ENCODE measurements at places on chromosomes 7 and 10.

DNA sequence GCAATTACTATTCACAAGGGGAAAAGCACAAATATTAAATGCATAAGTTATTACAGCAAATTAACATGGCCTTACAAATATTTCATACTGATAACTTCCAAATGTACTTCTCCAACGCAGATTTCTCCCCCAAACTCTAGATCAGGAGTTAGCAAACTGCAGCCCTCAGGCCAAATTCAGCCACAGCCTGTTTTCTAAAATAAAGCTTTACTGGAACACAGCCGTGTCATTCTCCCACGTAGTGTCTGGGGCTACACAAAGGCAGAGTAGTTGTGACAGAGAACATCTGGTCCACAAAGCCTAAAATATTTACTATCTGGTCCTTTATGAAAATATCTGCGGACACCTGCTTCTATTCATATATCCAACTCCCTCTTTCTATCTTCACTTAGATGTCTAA lies 151.8 kb upstream of the AHR start:
- DNase-seq: no peak

DNA sequence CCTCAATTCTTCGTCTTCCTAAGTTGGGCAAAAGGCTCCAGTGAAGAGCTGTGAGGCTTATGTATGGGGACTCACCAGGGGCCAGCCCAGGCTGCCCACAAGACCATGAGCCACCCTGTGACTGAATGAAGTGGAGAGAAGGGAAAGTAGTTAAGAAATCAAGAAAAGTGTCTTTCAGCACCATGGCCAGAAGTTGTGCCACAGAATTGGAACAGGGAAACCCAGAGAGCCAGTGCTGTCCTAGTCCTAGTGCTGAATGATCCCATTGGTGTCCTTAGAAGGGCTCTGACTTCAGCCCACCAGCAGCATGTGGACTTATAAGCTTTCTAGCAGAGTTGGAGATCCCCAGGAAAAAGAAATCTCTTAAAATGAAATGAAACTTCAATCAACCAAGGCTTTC lies 37.0 kb upstream of the CCSER2 start:
- peak; percentile 65 for DNase-seq

DNA sequence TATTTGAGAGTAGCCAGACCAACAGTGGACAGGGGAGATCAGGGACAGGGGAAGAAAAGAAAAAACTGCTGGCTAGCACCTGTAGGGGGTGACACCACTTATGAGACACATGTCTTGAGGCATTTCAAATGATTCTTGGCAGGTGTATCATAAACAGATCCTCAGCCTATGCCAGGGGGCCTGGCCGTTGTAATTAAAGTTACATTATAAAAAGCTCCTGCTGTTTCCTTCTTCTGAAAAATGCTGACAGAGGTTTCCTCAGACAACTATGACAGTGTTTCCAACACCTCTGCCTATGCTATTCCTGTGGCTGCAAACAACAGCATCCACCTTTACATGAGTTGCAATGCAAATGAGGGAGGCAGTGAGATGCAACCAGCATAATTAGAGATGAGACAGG lies 281.0 kb upstream of the PTER start:
- no peak for DNase-seq

DNA sequence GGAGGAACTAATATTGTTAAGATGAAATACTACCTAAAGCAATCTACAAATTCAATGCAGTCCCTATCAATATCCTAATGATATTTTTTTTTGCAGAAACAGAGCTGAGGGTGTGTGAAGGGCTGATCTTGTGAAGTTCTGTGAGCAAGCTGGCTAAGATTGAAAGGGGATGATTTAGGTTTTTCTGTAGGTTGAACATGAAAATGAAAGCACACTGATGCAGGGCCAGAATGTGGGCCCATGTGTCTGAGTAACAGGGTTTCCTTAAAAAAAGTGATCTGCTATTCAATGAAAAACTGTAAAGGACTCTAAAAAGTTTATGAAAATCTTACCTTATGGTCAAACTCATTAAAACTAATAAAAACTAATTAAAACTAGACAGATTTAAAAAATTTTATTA lies 47.4 kb downstream of the GRB10 start:
- no peak for DNase-seq

DNA sequence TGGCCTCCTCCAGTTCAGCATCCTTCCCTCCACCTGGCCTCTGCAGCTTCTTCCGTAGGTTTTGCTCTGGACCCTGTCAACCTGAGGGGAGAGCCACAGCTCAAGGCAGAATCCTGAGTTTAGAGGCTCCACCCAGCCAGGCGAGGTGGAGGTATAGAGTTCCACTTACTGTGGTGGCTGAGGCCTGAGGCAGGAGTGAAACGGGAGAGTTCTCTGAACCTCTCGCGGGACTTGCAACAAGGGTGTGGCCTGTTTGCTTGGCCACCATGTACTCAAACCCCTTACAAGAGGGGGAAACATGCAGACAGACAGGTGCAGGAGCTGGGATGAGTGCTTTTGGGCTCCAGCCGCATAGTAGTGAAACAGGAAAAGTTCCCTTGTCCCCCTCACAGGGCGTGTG lies 154.0 kb upstream of the C7orf33 start:
- DNase-seq: no peak

DNA sequence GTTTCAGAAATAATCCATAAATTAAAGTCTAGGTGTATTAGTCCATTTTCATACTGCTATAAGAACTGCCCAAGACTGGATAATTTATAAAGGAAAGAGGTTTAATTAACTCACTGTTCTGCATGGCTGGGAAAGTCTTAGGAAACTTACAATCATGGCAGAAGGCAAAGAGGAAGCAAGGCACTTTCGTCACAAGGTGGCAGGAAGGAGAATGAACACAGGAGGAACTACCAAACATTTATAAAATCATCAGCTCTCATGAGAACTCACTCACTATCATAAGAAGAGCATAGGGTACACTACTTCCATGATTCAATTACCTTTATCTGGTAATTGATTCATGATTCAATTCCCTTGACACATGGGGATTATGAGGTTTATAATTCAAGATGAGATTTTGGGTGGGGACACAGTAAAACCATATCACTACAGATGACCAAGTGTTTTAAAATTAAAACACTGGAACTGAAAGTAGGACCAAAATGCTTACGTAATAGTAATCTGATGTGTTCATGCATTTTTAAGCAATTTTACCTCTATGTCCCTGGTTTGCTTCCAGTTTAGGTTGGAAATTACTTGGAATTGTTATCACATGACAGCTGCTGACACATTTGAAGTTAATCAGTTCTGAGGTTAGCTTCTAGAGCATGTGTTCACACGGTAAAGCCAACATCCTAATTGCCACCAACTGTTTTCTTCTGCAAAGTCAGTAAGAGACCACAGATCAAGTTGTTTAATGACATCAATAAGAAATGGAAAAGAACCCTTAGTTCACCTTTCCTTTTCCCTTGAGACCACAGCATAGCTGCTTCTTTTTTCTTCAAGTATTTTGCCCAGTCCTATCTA lies 48.4 kb upstream of the SEMA3C start:
- DNase-seq: no peak

GRCh38 chr10:114061789-114062188 lies 18.1 kb downstream of the ADRB1 start:
- peak; percentile 39 for DNase-seq

DNA sequence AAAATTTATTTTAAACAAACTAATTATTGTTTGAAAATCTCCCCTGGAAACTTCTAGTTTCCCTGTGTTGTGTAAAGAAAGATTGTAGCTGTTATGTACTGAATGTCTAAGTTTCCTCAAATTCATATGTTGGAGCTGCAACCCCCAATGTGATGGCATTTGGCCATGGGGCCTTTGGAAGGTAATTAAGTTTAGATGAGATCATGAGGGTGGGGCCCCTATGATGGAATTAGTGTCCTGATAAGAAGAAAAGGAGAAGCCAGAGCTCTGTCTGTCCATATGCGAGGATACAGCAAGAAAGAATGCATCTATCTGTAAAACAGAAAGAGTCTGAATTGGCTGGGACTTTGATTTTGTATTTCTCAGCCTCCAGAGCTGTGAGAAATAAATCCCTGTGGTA lies 179.5 kb downstream of the STK31 start:
- DNase-seq: no peak

DNA sequence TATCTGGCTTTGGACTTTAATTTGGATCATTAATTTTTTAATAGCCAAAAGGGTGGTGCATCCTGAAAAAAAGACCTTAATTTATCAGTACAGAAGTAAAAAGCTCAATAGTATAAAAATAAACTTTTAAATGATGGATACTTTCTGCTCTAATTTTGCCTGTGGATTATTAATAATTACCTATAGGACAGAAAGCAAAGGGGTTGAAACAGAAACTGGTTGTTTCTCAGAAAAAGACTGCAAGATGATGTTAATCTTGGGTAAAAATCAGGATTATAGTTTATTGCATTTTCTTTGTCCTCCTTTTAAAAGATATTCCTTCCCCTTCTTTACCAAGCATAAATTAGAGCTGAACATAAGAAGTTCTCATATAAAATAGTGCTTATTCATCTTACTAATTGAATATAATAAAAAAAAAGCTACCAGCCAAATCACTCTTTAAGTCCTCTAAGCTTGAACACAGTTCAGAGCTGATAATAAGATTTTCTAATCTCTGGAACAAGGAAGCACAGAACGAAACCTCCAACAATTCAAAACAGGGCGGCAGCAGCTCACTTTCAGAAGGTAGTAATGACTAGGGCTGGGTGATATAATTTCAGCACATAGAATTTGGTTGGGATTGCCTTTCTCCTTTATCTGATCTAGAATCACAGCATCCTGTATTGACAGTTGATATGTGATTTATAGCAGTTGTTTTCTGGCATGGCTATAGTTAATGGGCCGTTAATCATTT lies 8.1 kb upstream of the GPR85 start:
- no peak for DNase-seq

GRCh38 chr10:75024971-75025523 lies 86.4 kb upstream of the SAMD8 start:
- DNase-seq: no peak

GRCh38 chr10:53162856-53163255 lies 390.3 kb upstream of the MBL2 start:
- no peak for DNase-seq

DNA sequence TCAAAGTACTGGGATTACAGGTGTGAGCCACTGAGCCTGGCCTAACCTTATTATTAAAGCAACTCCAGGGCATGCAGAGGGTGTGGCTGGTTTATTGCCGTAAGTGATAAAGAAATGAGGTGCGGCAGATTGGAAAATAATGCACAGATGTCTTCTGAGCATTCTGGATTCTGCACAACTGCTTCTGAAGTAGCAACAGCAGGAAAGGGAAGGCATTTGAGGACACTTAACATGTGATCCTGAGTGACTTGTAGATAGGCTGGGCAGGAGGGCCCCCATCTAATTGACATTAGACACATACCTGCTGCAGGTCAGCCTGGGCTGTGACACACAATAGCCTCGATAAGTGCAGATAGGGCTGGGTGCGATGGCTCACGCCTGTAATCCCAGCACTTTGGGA lies 5.6 kb downstream of the RHBDD2 start:
- DNase-seq: no peak

- no peak for DNase-seq
Observed at GRCh38 chr10:122815458-122815857, 30.2 kb downstream of the CUZD1 start.

- no peak for DNase-seq
Observed at GRCh38 chr10:482848-483247, 206.6 kb downstream of the DIP2C start.

DNA sequence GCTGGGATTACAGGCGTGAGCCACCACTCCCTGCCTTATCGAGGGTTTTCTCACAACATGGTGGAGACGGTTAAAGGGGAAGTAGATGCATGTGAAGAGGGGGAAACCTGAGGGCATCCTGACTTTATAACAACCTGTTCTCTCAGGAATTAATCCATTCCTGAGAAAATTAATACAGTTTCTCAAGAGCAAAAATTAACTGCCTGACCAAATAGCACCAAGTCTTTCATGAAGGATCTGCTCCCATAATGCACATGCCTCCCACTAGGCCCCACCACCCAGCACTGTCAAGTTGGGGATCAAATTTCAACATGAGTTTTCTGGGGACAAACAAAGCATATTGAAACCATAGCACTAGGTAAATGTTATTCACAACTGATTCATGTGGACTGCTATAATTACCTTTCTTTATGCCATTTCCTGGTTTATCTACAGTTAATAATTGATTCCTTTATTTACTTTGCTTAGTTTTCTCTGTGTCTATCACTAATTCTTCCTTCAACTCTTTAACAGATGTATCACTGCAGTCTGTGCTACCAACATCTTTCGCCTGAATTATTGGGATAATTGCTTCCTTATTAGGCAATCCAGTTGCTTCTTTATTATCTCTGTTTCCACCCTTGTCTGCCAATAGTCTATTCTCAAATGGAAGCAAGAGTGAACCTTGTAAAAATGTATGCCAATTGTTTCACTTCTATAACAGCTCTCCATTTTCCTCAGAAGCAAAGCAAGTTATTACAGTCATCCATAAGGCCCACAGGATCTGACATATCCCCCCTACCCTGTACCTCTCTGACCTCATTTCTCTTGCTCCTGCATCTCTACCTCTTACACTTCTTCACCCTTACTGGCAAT lies 12.9 kb upstream of the MICU1 start:
- peak; percentile 9 for DNase-seq

- DNase-seq: no peak
Observed at GRCh38 chr10:11563936-11564335, 47.5 kb downstream of the USP6NL start.

DNA sequence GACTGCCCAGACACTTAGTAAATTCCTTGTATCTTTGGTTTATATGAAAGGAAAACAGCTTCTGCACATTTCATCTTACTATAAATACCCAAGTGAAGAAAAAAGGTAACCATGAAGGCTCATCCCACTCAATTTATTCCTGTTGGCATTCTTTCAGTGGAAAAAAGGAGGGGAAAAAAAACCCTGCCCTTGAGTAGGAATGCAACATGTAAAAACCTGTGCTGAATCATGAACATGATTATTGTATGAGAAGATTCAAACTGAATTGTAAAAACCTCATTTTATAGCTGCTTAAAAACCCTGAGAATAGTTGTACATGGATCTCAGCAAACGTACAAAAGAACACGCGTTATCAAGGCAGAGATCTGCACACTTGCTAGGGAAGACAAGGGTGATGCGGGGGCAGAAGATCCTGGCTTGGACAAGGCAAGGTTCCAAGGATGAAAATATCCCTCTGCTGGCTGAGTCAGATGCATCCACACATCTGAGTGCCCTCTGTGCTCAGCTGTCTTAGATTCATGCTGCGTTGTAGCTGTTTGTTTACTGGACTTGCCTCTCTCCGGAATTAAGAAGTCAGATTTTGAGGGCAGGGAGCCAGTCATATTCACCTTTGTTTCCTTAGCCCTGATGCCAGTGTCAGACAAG lies 658.2 kb downstream of the PARD3 start:
- DNase-seq: no peak

DNA sequence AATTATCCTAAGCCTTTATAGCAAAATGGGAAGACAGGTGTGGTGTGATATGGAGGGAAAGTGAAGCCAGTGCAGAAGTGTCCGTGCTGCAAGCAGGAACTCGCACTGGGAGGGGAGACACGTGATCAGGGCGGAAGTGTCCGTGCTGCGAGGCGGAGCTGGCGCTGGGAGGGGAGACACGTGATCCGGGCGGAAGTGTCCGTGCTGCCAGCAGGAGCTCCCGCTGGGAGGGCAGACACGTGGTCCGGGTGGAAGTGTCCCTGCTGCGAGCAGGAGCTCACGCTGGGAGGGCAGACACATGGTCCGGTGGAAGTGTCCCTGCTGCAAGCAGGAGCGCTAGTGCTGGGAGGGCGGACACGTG lies 40.5 kb upstream of the PRKAR1B start:
- DNase-seq: no peak

All from KBM-7 (cell line).